Activated T-helper 17 cell treated with anti-CD3 and anti-CD28 coated beads, Interleukin-2, amount 50 U/mL, for 72 hours (primary cell): ENCODE measurements at places on chromosomes 7 and 10.

DNA sequence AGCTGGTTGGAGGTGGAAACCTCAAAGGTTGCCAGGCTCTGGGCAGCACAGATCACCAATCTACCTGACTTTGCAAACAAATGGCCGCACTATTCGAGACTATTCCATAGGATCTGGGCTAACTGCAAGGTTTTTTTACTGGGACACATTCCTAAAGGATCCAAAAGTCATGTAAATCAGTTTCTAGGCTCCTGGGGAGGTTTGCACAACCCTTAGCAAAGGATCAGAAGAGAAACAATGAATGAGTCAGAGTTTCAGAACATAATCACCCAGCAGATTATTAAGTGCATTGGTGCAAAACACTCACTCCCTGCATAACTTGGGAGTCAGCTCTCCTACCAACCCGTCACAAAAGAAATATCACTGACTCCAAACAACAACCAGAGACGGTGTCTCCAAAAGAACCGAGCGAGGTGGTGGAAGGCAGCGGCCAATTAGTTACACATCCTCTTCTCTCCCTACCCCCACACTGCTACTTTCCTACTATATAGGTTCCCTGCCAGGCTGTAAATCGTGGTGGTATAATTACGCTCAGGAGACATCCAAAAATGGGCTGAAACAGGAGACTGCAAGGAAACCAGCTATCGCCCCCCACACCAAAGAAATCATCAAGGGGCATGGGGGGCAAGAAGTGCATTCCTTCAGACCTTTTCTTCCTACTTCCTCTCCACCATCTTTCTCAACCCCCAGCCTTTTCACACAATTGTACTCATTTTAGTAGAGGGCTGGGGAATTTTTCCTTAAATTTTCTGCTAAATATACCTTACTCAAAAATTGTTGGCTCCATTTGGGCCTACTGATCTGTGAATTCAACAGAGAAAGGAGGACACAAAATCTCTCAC lies 3.2 kb downstream of the UBE2H start:
- peak; percentile 72 for ATAC-seq

GRCh38 chr10:55283031-55283430 lies 482.0 kb upstream of the PCDH15 start:
- no peak for ATAC-seq

DNA sequence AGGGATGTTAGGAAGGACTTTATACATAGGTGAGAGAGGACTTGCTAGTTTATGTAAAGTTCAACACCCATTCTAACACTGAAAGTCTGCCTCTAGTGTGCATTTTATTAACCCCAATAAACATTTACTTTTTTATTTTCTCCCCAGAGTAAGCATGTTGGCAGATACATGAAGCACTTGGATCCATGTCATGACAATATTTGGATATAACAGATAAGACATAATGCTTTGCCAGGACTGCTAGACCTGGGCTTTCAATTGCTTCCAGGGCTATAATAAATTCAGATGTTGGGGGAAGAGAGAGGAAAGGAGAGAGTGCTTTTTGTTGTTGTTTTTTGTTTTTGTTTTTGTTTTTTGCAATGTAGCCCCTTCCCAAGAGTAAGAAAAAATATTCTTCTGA lies 269.3 kb upstream of the LRRTM3 start:
- ATAC-seq = no peak

- ATAC-seq = no peak
Observed at GRCh38 chr7:55903985-55904759, 16.9 kb downstream of the ZNF713 start.

DNA sequence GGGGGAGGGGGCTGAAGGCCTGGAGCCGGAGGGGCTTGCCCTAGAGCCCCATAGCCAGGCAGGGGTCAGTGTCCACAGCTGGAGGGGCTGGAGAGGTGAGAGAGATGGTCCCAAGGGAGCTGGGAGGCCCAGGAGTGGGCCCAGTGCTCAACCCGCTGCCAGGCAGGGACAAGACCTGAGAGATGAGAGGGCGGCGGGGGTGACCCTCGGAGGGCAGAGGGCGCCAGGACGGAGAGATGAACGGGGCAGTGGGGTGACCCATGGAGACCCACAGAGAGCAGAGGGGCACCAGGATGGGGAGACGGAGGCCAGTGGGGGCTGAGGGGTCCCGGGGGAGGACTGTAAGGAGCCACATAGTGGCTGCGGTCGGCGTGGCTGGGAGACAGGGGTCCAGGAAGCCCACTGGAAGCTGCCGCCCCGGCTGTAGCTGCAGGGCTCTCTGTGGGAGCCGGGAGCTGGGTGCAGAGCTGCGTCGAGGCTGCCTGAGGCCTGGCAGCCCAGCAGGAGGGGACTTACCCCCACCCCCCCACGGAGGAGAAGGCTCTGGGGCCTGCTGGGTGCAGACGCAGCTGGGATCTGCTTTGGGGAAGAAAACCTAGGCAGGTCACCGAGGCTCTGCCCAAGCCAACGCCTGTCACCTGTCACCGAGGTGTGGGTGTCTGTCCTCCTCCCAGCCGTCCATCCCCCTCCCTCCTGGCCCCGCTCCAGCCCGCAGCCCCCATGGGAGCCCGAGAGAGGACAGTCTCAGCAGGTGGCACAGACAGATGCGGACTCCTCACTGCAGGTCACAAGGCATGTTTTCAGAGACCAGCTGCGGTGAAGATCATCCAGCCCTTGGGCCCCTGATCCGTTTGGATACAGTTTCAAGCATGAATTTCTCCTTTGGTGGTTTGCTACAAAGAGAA lies 25.1 kb downstream of the PWWP2B start:
- no peak for ATAC-seq

GRCh38 chr7:157228864-157229422 lies 90.2 kb downstream of the UBE3C start:
- peak; percentile 48 for ATAC-seq

DNA sequence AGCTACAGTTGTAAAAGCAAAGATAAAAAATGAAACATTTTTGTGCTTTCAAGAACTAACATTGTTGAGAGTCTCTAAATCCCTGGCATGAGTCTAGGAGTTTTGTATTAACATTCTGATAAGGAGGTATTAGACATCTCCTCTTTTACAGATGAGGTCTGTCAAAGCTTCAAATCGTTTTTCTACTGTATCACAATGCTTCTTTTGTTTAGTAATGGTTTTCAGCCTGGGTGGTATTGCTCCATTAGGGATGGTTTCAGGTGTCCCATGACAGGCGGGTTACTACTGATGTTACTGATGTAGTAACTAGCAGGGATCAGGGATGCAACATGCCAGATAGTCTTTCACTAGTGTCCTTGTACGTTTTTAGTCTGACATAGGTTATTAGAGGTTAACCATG lies 27.4 kb downstream of the STAM start:
- no peak for ATAC-seq

DNA sequence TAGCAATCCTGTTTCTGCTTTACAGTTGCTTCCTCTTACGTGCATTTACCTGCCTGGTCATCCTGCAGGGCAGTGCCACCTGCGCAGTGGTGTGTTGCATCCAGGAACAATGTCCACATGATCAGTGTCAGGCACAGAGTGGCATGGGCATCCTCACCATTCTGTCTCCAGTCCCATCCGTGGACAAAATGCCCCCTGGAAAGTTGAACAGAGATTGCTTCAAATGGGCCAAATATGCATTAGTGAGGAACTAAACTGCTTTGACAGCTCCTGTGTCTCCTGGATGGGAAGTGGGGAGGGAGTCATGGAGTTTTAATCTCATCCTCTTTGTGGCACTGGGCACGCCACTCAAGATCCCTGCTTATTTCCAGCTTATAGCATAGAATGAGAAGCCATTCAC lies 151.8 kb downstream of the DPP6 start:
- no peak for ATAC-seq

- ATAC-seq = no peak
Observed at GRCh38 chr7:149375234-149376008, 85.4 kb downstream of the ZNF777 start.

- ATAC-seq = no peak
Observed at GRCh38 chr10:67144530-67144929, 218.7 kb downstream of the LRRTM3 start.

DNA sequence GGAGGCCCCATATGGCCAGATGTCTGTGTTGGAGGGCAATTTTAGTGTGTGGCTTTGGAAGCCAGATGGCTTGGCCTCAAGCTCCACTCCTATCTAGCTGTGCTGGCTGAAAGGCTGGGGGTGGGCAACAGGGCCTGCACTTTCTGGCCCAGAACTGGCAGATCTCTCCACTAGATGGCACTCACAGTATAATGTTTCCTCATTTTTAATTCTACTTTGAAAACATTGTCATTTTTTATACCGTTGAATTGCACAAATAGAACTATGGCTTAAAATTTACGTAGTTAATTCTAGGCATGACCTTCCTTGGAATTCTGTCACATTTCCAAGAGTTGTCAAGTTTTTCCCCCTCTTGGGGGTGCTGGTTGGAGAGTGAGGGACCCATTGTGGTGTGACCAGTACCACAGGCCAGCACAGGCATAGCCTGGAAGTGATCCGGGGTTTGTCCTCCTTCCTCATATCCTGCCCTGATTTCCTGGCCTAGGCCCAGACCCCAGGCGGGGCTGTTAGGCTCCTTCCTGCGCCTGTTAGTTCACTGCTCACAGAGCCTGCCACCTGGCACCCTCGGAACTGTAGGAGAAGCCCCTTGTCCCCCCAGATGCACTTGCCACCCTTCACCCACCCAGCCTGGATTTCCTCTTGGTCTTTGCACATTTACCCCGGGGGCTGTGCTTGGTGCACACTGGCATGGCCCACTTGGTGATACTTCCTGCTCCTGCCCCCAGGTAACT lies 52.8 kb downstream of the ARHGAP22 start:
- no peak for ATAC-seq

DNA sequence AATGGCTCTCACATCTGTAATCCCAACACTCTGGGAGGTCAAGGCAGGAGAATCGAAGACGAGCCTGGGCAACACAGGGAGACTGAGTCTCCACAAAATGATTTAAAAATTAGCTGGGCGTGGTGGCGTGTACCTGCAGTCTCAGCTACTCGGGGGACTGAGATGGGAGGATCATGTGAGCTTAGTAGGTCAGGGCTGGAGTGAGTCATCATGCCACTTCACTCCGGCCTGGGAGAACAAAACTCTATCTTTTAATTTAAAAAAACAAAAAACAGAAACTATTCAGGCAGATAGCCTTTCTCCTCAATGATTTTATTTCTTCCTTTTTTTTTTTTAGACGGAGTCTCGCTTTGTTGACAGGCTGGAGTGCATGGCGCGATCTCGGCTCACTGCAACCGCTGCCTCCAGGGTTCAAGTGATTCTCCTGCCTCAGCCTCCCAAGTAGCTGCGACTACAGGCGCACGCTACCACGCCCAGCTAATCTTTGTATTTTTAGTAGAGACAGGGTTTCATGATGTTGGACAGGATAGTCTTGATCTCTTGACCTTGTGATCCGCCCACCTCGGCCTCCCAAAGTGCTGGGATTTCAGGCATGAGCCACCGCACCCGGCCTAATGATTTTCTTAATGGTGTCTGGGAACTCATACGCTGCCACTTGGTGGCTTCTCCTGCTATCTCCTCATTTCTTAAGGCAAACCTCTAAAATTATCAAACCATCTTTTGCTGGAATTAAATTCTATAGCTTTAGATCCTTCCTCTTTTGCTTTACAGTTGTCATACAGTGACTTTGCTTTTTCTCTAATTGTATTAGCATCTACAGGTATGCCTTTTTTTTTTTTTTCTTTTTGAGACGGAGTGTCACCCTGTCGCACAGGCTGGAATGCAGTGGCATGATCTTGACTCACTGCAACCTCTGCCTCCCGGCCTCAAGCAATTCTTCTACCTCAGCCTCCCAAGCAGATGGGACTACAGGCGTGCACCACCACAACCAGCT lies 22.9 kb downstream of the SRPK2 start:
- ATAC-seq = no peak

- peak; percentile 39 for ATAC-seq
Observed at GRCh38 chr7:107924841-107925504, 34.0 kb downstream of the DLD start.

DNA sequence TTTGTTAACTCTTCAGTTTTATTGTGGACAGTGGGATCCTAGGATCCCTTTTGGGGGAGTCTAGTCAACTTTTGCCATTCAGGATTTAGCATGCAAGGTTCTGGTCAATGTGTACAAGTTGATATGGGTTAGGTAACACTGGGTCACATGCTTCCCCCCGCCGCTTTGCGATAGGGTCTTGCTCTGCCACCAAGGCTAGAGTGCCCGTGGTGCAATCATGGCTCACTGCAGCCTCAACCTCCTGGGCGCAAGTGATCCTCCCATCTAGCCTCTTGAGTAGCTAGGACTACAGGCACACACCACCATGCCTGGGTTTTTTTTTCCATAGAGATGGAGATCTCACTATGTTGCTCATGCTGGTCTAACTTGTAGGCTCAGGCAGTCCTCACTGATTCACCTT lies 3.2 kb upstream of the CSGALNACT2 start:
- ATAC-seq = no peak

DNA sequence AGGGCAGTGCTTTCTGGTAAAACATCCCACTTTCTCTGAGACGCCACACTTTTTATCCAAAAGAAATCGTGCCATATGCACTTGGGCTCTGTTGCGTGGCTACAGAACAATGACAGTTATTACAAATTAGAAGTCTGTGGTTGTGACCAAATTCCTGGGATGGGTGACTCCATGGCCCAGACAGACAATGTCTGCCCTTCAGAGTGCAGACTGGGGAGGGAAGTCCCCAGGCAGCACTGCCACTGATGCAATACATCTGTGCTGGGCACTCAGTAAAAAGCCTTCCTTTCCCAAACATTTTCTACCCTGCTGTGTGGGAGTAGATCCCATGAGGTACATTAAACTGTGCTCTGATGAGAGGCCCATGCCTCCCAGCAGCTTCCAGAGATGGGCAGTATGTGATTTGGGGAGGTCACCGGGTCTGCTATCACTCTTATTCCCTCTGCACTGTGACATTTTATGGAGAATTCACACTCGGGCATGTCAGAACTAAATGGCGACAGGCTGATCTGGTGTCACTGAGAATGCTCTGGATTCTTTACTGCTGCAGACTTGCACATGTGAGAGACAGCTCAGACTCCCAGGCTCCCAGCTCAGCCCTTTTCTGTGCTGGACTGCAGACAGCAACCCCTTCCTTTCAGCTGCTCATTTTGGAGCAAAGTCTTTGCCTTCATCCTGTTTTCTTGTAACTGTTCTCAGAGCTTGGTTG lies 243.5 kb upstream of the ZNF32 start:
- no peak for ATAC-seq

DNA sequence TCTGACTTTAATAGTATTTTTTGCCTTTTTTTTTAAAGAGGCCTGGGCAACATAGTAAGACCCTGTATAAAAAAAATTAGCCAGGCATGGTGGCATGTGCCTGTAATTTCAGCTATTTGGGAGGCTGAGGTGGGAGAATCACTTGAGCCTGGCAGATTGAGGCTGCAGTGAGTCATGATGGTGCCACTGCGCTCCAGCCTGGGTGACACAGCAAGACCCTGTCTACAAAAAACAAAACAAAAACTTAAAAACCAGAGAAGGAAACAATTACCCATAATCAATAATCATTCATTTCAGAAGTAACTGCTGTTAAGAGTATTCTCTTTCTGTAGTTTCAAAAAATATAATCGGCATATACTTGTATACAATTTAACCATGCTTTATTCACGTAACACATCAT lies 28.0 kb downstream of the VPS26A start:
- ATAC-seq = no peak

- ATAC-seq = no peak
Observed at GRCh38 chr10:42734536-42734935, 48.1 kb upstream of the BMS1 start.
